Femur (tissue), 1 donor: ENCODE measurements at places on chromosomes 2 and 18.

DNA sequence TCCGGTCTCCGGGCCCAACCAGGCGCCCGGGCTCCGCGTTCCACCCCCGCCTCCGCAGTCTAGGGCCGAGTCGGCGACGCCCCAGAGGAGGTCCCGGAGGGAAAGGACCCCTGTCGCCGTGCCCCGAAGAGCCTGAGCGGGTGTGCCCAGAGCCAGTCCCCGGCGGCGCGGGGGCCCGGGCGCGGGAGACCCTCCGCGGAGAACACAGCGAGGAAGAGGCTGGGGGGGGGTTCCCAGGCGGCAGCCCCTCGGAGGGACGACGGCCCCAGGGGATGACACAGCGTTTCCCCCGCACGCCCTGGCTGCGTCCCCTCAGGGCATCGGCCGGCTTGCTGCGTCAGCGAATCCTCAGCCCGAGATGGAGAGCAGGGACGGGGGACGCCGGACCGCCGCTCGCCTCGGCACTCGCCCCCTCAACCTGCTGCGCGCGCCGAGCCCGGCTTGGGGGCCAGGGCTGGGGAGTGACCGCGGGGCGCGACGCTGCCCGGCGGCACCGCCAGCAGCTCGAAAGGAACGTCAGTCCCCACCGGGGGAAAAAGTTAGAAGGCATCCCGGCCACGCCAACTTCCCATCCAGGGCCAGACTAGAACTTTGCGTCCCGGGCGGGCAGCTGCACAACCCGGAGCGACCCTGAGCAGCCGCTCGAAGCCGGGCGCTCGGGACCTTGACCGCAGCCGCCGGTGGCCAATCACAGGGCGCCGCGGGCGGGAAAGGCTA lies 711 bp downstream of the SFXN5 start:
- DNase-seq, result no peak

DNA sequence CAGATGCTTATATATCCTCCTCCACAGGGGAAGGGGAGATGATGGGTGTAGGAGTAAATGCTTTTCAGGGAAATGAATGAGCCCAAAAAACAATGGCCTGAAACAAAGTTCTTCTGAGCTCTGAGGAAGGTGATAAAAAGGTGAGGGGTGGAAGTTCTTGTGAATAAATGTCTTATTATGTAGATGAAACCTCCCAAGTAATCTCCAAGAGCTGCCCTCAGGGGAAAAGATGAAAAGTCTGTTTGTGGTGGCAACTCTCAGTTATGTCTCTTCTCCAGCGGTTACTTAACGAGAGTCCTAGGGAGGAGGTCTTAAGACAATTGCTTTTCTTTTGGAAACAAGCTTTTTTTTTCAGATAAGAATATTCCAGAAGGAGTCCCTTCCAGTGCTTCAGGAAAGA lies 115.5 kb upstream of the CHAC2 start:
- no peak for DNase-seq

DNA sequence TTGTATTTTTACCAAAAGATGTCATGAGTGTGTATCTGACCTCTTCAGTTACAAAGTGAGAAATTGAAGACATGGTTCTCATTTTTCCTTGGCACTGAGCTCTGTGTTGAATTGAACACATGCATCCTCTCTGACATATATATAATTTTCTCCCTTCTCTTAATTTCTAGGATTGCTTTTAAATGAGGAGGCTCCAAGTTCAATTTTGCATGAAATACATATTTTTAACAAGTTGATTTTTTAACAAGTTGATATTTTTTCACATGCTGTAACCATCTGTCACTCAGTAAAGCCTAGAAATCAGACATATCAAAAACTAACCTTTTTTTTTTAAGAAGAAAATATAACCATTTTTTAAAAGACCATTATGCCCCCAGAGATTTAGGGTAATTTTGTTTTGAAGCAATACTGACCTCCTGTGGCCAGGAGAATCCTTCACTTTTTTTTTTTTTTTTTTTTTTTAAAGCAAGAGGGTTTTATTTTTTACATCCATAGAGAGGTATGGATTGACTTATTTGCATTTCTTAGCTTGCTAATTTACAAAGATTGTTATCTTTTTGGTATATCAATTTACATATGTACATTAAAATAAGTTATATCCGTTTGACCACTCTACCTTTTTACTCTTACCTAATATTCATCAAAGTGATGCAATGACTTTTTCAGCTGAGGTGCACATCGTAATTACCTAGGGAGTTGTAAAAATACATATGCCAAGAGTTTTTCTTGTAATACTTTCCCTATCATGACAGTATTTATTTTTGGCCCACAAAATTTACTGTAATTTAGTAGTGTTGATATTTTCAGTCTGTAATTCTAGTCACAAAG lies 161.8 kb downstream of the SOCS6 start:
- no peak for DNase-seq

DNA sequence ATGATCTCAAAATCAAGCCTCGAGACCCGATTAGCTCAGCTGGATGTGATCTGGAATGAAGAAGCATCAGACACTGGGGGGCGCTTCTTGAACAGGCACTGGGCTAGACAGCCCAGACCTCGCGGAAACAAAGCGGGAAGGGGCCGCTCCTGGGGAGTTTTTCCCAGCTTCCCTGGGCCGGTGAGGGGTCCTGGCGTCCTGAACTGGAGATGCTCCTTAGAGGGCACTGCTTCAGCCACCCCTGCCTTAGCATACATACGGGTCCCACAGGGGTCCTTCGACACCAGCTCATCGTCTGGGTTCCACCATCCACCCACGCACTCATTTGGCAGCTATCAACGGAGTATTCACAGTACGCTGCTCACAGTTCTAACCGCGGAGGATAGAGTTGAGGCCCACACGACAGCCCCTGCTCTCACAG lies 146.7 kb downstream of the TSN start:
- DNase-seq, result no peak

- DNase-seq, result no peak
Observed at GRCh38 chr2:18096836-18097405, 218.5 kb downstream of the KCNS3 start.

- DNase-seq, result no peak
Observed at GRCh38 chr2:118846442-118846952, 951 bp downstream of the EN1 start.

DNA sequence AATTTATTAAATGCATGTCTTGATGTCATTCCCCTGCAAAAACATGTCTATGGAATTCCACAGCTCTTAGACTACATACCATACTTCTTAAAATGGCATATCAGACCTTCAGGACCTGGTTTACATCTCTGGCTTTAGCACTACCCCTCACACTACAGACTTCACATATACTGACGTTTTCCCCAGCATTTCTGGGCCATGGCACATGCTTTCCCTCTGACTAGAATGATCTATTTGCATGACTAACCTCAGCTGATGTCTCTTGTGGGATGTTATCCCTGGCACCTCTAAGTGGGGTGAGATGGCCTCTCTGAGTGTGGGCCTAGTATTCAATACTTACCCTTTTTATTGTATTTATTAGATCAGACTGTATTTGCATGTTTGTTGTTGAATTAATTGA lies 381.6 kb downstream of the ERBB4 start:
- no peak for DNase-seq

DNA sequence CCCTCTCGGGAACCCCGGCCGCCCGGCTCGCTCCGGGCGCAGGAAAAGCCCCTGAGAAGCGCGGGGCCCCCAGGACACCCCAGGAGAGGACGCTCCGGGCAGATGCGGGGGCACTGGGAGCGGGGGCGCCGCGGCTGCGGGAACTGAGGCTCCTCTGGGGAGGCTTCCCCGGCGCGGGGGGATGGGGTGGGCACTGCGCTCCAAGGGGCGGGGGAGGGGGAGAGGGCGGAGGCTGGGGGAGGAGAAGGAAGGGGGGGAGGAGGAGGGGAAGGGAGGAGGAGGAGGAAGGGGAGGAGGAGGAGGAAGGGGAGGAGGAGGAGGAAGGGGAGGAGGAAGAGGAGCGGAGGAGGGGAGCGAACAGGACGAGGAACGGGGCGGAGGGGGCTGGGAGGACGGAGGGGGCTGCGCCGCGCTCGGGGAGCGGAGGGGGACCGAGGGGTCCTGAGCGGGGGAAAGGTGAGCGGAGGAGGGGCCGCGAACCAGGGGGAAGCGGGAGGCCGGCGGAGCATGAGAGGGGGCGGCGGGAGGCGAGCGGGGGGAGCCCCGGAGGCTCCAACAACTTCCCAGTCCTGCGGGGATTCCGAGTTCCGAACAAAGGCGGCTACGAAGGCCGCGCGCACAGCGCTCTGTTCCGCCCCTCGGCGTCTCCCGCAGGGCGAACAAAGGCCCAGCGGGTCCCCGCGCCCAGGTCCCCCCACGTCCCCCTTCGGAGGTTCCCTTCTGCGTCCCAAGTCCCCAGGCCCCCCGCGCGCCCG lies 742 bp downstream of the PXDN start:
- peak; percentile 62 for DNase-seq

DNA sequence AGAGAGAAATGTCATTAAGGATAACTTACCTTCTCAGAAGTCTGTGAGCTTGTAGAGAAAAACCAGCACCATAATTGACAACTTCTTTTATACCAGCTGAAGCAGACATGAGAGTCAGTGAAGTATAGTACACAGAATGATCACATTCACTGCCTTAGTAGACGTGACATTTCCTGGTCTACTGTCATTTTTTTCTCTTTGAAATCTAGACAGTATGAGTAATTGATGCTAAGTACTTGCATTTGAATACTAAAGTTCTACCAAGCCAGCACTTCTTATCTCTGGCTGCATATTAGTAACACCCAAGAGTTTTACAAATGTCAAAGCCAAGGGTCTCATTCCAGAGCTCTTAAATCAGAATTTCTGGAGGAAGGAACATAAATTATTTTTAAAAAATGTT lies 25.4 kb upstream of the ACADL start:
- no peak for DNase-seq

- DNase-seq, result peak; percentile 88
Observed at GRCh38 chr18:3129053-3129864, 90.5 kb downstream of the MYOM1 start.

DNA sequence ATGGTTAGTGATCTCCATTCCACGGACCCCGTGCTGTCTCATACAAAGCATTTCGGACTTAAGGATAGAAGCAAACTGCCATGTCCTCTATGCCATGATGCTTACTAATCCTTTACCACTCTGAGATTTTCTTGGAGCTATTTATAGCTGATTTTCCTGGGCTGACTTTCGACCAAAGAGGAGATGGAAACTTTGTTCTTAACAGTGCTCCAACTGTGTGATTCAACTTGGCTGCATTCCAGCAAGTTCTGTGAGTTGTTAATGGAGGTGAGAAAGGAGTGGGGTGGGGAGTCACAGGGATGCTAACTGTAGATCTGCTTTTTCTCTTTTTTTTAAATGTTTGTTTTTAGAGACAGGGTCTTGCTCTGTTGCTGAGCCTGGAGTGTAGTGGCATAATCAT lies 45.5 kb upstream of the MSH2 start:
- peak; percentile 45 for DNase-seq

DNA sequence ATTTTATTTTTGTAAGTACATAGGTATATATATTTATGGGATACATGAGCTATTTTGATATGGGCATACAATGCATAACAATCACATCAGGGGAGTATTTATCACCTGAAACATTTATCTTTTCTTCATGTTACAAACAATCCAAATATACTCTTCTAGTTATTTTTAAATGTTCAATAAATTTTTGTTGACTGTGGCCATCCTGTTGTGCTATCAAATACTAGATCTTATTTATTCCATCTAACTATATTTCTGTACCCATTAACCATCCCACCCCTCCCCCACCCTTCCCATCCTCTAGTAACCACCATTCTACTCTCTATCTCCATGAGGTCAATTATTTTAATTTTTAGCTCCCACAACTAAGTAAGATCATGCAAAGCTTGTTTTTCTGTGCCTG lies 157.0 kb downstream of the CD226 start:
- no peak for DNase-seq

DNA sequence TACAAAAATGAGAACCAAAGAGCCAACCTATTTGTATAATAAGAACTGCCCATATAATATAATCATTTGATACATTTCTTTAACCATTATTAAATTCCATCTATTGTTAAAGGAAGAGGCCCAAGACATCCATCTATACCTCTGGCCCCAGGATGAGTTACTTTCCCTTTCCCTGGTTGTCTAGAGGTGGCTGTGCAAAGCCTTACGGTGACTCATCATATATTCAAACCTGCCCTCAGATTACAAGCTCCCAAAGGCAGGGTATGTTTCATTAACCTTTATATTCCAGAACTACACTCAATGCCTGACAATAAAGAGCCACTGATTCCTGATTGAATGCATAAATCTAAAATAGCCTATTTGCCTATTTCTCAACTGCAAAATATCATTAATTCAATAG lies 105.8 kb upstream of the PID1 start:
- DNase-seq, result no peak

DNA sequence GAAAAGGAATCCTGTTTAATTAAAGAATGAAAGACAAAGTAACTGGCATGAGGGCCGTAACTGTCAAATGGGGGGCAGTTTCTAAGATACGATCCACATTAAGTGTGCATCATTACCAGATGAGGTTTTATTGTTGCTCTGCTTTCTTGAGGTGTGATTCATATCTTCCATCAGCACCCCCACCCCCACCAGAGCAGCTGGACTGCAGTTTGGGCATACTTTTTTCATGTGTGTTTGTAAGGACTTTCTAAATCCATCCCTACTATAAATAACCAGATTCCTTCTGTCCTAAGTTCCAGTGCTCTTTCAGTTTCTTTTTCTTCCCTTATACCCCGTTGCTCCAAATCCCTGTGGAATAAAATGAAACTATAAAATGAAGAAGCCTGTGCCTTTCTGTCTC lies 142.1 kb downstream of the CDCA7 start:
- no peak for DNase-seq

- no peak for DNase-seq
Observed at GRCh38 chr2:122194546-122194945, 439.1 kb downstream of the TSN start.

DNA sequence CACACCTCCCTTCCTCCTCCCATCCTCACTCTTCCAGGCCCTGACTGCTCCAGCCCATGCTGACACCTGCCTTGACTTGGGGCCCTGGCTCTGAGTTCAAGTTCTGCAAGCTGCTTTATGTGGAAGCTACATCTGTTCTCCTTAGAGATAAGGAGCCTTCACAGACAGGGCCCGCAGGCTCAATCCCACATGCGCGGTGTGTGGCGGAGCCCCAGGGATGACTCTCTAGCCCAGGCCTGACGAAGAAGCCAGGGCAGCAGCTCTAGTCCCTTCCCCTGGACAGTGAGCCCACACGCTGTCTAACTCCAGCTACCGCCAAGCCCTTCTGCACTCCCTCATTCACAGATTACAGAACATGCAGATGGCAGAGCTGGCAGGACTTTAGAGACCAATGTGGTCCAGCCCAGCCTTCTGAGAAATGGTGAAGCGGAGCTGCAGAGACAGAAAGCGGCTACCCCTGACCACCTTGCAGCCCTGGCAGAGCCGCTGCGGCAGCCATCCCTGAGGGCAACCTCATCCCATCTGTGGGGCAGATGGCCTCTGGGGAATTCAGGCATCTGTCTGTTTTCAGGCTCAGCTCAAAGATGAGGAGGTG lies 304.3 kb downstream of the CELF4 start:
- no peak for DNase-seq
